ENCODE measurements at places on chromosomes 7 and 10.

- no peak for DNase-seq
Observed at GRCh38 chr7:85230623-85231022, 43.8 kb upstream of the SEMA3D start.

DNA sequence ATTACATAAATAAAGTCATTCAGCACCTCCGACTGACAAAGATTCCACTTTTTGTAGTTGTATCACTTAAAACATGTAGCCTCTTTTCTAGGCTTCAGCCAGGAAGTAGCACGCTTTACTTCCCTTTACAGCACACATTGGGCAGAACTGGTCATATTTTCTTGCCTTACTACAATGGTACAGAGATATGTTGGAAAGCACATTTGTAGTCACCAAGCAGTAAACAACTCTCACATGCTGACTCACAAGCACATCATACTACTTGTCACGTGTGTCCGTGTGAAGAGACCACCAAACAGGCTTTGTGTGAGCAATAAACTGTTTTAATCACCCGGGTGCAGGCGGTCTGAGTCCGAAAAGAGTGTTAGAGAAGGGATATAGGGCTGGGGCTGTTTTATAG, 1071.8 kb downstream of the DNAJB9 start:
- no peak for DNase-seq

GRCh38 chr10:25059990-25060389, 43.6 kb downstream of the THNSL1 start:
- peak; percentile 67 for DNase-seq

DNA sequence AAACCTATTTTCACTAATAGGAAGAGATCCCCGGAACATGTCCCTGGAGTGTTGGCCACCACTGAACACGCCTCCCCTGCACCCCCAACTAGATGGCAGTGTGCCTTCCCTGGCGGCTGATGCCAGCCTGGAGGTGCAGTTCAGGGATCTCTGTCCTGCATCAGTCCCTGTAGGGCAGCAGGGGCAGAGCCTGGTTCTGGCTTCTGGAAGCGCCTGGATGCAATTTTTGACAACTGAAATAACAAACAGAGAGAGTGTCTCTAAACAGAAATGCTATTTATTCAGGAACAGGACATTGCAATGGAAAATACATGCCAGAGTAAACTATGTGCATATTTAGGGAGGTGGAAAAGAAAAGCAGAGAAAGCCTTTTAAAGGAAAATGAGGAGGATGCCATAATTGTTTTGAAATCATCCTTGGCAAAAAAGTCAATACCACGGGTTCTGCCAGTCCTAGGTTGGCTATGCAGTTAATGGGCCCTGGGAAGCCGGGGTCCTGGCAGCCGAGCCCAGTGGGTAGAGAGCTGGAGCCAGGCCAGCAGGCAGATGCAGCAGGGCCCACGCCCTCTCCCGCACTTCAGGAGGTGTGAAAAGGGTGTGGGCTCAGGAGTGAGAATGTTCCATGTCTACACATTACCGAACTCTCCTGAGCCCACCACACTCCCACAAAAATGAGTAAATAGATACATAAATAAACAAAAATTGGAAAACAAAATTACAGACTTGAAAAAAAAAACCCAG, 18.5 kb downstream of the ANTXRL start:
- no peak for DNase-seq

DNA sequence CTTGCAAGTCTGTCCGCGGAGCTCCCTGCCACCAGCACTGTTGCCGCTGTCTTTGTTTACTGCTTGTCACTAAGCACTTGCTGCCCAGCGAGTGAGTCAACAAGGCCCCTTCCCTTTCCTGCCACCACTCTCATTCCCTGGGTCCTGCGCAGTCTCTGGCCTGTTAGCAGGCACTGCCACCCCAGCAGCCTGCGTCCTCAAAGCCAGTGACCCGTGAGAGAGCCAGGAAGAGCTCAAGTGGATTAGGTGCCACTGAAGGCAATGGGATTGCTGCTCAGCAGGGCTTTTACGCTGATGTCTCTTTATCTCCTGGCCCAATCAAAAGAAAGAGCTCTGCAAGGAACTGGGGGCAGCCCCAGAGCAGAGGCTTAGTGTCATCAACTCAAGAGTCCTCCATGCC, at the start of gene FRMPD2:
TSS of gene FRMPD2 (minus strand) at position 61 of the 400 bp plus-strand sequence. CDS start 129 bp downstream, outside the sequence.
- no peak for DNase-seq

GRCh38 chr10:10985361-10985760, 32.3 kb upstream of the CELF2 start:
- no peak for DNase-seq

DNA sequence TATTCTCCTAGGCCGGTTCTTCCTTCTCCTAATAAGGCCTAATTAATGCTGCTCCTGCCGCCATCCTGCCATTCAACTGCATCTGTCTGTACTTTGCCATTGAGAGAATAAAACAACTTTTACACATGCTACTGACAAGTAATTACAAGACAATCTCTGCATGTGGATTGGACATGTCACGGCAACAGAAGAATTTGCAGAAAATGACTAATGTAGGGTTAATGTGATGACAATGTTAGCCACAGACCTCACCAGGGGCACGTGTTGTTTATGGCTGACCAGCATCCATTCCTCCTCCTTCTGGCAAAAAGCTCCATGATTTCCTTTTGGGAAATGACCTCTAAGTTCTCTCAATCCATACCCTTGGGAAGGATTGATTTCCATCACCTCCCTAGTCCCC, 58.0 kb downstream of the NEBL start:
- no peak for DNase-seq

- no peak for DNase-seq
Observed at GRCh38 chr10:17488848-17489247, 34.5 kb upstream of the ST8SIA6 start.

DNA sequence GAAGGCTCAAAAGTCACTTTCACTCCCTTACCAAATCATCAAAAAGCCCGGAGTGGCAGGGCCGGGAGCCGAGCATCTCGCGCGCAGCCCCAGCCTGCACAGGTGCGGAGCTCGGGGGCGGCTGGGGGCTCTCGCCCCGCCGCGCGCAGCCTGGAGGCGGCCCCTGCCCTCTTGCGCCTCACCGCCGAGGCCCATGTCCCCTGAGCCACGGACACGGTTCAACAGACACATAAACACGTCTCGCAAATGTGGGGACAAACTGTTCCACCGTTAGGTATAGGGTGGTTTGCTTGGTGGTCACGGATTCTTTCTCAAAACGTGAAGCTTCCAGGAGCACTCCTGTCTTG, 700 bp downstream of the GSAP start:
- peak; percentile 34 for DNase-seq

DNA sequence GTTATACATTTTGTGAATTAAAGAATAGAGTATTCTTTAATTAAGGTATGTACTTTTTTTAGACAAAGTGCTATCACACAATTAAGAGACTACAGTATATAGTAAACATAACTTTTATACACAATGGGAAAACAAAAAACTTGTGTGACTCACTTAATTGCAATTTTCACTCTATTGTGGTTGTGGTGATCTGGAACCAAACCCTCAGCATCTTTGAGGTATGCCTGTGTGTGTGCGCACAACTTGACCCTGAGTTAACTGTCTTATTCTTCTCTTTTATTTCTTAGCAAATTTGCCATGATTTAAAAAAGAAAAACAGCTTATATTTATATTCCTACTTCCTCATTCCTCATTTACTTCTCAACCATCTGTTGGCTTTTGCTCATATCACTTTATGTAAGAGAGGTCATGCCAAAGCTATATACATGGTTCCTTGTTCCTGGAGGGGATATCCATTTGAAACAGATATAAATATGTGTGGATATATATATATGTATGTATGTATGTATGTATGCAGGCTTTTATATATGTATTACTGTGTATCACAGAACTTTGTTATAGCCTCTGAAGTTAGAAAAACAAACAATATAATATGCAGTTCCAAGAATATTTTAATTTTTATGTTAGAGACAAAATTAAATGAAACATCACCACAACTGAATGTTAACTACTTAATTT, 259.5 kb upstream of the HGF start:
- no peak for DNase-seq

- peak; percentile 66 for DNase-seq
Observed at GRCh38 chr7:107643407-107643806, 17.2 kb upstream of the SLC26A4 start.

- no peak for DNase-seq
Observed at GRCh38 chr7:31082017-31082416, 29.9 kb downstream of the ADCYAP1R1 start.

GRCh38 chr7:46738796-46739195, 817.7 kb upstream of the IGFBP3 start:
- no peak for DNase-seq

GRCh38 chr10:97771913-97772823, at the start of gene SFRP5:
SFRP5 (minus strand) TSS chr10:97771999; CDS start chr10:97771833, 166 bp downstream.
- no peak for DNase-seq

GRCh38 chr10:1572519-1573333, 164.6 kb downstream of the ADARB2 start:
- no peak for DNase-seq

DNA sequence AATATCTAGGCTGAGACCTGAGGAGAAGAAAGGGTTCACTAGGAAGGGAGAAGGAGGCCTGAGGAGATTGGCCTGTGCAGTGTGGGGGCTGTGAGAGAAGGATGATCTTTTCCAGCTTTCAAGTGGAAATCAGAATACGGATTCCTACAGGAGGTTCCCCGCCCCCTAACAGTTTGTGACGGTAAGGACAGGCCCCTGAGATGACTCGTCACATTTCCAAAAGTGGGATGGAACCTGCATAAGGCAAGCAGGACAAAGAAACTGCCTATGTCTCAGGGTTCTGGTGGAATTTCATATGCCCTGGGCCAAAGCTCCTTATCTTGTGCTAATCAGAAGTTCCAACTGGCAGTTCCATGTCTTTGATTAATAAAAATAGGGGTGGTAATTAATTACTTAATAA, 275.6 kb downstream of the SNX10 start:
- DNase-seq, result no peak

- peak; percentile 74 for DNase-seq
Observed at GRCh38 chr10:33237736-33238624, 96.5 kb downstream of the NRP1 start.

- DNase-seq, result no peak
Observed at GRCh38 chr7:142803901-142804300, 33.1 kb downstream of the PRSS2 start.

DNA sequence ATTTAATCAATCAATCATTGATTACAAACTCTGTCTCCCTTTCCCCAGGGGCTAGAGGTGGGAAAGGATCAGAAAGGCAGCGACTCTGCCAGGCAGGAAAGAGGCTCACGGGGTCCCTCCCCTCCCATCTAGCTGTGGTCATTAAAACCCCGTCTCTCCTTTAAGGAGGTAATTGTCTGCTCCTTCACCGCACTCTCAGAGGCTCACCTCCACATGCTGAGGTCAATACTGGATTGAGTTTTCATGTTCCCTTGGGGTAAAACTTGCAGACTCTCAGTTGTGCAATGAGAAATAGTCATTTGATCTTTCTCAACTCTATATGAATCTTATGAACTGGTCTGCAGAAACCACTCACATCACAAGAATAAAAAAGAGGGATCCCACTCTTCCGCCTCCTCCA, 368.8 kb downstream of the ADRA2A start:
- no peak for DNase-seq

DNA sequence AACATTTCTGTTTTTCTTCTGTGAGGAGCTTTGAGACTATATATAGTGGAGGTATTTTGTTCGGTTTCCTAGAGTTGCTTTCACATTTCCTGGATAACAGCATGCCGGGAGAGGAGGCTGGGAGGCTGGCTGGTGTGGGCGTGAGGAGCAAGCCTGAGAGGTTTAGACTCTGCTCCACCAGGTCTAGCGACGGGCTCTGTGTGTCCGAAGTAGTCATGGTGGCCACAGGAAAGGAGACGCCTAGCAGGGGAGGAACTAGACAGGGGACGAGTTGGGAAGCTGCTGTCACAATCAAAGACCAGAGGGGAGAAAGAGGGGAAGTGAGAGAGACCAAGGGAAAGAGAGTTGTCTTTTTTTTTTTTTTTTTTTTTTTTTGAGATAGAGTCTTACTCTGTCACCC, 19.6 kb downstream of the PTPRE start:
- DNase-seq, result no peak

DNA sequence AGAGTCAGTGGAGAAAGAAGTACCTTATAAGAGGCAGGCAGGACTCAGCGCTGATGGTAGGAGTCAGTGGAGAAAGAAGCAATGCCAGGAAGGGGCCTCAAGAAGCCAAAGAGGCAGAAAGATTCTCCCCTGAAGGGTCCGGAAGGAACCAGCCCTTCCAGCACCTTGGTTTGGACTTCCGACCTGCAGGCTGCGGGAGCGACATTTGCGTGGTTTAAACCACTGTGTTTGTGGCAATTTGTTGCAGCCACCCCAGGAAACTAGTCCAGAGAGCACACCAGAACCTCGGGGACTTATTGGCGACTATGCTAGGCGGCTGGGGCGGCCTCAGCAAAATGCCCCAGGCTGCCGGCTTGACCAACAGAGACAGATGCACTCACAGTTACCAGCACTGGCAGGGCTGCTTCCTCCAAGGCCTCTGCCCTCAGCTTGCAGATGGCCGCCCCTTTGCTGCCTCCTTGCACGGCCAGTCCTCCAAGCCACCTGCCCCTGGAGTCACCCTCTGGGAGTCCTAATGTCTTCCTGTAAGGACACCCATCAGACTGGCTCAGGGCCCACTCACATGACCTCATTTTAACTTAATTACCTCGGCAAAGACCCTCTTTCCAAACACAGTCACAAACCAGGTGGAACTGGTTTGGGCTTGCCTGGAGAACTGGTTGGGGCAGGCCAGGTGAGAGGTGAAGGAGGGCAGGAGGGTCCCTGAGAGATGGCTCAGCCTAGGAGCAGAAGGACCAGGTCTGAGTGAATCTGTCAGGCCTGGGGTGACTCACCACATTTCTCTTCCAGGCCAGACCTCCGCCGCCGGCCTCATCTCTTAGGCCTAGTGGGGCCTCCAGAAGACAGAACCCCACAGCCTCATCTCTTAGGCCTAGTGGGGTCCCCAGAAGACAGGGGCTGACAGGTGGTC, 26.1 kb downstream of the CALML3 start:
- peak; percentile 68 for DNase-seq

- no peak for DNase-seq
Observed at GRCh38 chr7:7369134-7369533, 166.5 kb downstream of the COL28A1 start.

DNA sequence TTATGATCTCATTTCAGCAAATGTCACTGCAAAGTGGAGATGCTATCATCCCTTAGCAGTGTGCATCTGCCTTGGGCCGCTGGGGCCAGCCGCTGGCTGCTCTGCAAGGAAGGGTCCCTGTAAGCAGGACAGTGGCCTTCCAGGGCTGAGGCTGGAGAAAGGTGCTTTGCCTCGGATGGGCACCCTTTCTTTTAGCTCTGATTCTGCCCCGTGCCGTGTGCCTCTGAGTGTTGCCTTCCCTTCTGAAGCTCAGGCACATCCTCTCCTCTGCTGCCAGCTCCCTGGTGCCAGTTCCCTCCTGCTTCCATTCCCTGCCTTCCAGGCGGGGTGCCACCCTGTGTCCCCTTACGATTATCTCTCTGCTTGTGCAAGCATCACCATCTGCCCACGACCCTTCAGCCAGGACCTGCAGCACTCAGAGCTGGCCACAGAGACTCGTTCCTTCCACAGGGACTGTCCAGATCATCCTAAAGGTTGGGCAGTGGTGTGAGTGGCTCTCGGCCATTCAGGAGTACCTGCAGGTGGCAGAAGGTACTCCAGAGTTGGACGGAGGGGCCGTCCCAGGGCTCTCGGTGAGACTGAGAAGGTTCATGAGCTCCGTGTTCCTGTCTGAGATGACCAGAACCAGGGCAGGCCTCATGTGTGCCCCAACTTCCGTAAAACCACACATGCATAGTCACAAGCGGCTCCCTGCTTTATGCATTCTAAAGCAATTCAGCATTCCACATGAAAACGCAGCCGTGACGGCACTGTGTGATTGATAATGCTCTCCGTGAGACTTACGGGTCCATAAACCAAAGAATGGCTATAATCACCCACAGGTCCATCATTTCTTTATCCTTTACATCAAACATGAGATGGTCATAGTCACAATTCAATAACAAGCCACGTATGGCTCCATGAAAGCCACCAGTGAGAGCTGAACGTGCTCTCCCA, 371.4 kb downstream of the DNAJB6 start:
- DNase-seq, result no peak

- DNase-seq, result no peak
Observed at GRCh38 chr7:36630112-36630650, 94.1 kb downstream of the AOAH start.

Data from SW480 (cell line).